ENCODE measurements at places on chromosomes 3 and 15.

GRCh38 chr3:168284728-168285127, 189.0 kb upstream of the GOLIM4 start:
- DNase-seq = no peak

DNA sequence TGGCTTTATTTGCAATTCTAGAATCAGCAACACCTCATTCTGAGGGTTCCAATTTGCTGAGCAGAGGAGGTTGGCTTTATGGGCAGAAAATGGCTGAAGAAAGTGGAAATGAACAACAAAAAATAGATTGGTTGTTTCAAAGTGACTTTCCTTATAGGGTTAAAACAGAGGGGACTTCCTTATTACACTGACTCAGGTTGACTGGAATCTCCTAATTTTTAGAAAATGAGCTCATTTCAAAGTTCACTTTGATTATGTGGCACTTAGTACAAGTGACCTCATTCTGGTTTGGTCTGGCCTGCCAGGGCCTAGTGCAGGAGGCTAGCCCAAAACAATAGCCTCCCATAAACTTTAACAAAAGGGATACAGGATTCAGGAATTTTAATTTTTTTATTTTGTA, 41.4 kb downstream of the NFKBIZ start:
- no peak for DNase-seq

DNA sequence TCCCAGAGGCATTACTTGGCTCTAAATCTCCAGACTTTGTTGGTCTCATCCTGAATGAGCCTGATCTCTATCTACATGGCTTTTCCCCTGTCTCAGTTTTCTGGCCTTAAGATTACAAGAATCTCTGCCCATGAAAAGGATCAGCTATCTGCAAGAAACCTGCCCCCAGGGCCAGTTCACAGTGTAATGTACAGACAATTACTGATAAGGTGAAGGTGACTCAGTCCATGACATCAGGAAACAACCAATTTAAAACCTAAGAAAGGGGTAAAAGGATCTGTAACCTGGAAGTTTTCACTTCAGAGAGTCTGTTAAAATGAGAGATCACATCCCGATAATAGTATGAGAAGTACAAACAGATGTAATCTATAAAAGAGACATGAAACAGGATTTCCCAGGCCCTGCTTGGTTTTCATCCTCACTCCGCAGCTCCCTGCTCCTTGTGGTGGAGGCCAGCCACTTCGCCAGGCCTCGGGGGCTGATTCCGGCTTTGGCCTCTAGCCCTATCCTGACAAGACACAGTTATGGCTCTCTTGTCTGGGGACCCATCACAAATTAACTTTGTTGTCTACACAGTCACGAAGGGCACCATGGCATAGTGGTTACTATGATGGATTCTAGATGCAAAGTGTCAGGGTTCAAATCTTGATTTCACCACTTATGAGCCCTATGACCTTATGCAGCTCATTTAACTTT, 136.9 kb downstream of the THSD4 start:
- no peak for DNase-seq

DNA sequence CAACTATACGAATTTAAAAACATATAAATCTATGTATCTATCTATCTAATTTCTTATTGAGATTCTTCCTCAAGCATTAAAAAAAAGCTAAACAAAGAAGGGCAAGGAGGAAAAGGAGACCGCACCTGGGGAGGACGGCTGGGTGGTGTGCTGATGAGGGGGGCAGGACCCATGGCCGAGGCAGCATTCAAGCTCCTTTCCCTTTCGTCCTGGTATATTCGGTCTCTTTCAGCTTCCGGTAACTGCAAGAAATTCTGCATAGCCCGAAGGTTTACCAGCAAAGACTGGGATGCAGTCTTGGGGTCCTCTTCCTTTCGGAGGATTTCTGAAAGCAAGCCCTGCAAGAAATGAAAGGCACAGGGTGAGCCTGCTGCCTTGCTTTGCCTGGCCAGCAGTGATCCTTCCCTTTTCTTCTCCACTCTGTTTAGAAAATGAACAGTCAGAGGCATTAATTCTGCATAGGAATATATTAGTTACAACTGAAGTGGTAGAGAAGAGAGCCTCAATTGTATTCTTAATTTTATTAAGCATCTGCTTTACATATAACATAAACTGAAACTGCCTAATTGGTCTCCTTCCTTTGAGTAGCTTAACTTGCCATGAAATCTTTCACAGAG, 38.8 kb downstream of the SATB1 start:
- no peak for DNase-seq

- no peak for DNase-seq
These were observed 129.2 kb upstream of the LRIG1 start for GRCh38 chr3:66629982-66630368.

DNA sequence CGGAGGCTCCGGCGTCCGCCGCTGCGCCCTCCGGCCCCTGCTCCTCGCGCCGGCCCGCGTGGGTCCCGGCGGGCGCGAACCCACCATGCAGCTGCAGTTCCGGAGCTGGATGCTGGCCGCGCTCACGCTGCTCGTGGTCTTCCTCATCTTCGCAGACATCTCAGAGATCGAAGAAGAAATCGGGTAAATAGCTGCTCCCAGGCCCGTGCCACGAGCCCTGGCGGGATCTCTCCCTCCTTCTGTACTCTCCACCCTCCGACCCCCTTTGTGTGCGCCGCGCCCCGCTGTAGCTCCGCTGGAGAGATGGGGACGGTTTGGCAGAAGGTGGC, 263 bp downstream of the ST8SIA2 start:
- no peak for DNase-seq

- no peak for DNase-seq
These were observed 808 bp downstream of the ARRDC4 start for GRCh38 chr15:97961067-97961954.

- DNase-seq = no peak
These were observed 4.7 kb upstream of the ONECUT1 start for GRCh38 chr15:52794665-52795463.

GRCh38 chr3:12005951-12006625, 1.9 kb downstream of the SYN2 start:
- no peak for DNase-seq

GRCh38 chr3:33590541-33590940, 127.5 kb downstream of the CLASP2 start:
- DNase-seq = no peak
